Suppressor macrophage (primary cell): ENCODE measurements at places on chromosomes 13 and 19.

DNA sequence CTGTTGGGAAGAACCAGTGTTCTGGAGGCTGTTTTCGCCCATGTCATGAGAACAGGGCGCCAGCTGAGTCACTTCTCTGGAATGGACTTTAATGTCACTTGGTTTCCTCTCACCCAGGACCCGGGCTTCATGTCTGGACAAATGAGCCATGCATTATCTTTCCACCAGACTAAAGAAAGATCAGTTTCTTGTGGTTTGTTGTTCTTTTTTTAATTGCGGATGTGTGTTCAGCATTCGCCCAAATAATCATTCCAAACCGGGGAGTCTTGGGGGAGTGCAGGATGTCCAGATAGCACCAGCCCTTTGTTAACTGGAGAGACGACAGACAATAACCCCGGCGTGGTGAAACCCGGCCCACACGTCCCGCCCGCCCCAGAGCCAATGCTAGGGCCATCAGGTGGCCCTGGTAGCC is 102.5 kb downstream of the COL4A2 start:
- DNase-seq = no peak

DNA sequence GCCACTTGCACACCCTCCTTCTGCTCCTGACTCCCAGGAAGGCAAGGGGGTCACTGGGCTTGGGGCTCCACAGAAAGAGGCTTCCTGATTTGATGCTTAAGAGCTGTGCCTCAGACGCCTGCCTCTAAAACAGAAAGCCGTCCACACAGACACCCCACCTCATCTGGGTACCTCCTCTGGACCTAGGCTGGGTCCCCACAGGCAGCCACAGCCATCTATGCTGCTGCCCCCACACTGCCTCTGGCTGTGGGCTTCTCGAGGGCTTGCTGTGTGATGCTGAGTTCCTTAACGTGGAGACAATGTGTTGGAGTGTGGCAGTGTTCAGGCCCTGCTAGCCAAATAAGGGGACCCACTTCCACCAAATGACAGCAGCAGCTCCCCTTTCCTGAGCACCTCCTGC is 8.5 kb upstream of the ZSCAN22 start:
- DNase-seq = no peak

- no peak for DNase-seq
Observed at GRCh38 chr19:30781519-30781918, 409.3 kb downstream of the ZNF536 start.

GRCh38 chr19:34502582-34503411 is 21.2 kb downstream of the WTIP start:
- DNase-seq = peak; percentile 33

- peak; percentile 43 for DNase-seq
Observed at GRCh38 chr19:56139847-56140582, 1.1 kb upstream of the ZNF444 start.

DNA sequence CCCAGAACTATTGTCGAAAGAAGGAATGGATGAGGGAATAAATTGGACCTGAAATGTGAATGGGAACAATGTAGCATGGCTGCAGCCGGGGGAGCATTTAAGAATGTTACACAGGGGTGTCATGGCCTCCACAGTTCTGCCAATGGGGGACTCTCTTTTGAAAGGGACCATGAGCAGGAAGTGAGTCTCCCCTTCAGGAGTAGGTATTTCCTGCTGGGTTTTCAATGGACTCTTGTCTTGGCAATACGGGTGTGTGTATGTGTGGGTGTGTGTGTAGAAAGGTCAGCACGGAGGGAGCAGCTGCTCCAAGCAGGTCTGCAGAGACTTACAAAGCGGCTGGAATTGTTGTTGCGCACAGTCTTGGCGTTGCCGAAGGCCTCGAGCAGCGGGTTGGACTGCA is 24.4 kb downstream of the MYO1F start:
- DNase-seq = no peak

- no peak for DNase-seq
Observed at GRCh38 chr19:6822311-6822670, 49.8 kb downstream of the VAV1 start.

GRCh38 chr13:113272031-113272430 is 25.0 kb upstream of the LAMP1 start:
- DNase-seq = peak; percentile 67

DNA sequence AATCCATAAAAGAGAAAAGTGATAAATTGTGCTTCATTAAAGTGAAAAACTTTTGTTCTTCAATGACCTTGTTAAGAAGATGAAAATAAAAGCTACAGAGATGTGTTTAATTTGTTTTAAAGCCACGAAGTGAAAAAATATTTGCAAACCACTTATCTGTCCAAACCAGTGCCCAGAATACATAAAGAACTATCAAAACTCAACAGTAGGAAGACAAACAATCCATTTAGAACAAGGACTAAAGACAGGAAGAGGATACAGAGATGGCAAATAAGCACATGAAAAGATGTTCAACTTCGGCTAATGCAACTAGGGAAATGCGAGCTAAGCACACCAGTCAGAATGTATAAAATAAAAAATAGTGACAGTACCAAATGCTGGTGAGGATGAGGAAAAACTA is 15.0 kb downstream of the GJB6 start:
- DNase-seq = no peak

DNA sequence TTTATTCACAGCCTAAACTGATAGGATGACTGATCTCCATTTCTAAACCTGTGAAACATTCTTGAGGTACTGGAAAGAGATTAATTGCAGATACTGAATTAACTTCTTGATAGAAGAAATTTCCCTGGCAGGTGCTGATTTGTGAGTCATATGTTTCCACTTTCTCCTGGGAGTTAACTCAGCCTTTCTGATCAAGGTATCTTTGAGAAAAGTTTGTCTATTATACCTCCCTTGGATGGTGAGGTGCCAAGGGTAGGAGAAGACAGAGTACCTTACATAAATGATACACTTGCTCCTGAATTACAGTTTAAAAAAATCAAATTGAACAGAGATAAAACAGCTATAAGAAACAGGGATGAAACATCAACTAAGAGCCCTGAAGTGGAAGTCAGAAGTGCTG is 123.0 kb downstream of the RGCC start:
- no peak for DNase-seq

- peak; percentile 31 for DNase-seq
Observed at GRCh38 chr13:36973621-36974295, 25.4 kb downstream of the ALG5 start.

DNA sequence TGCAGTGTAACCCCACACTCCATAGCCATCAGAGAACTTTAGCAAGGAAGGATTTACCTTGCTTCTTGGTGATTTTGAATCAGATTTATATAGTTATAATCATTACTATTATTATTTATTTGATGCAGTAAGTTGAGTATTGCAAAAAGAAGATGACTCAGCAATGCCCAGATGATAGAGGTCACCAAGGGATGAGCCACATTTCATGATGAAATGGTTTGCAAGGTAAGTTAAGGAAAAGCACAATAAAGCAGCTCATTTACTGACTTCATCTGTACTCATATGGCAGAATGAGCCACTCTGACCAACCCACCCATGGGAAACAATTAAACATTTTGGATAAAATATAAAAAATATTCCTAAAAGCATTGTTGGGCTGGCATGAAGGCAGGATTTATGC is 59.1 kb downstream of the AKAP11 start:
- DNase-seq = no peak

DNA sequence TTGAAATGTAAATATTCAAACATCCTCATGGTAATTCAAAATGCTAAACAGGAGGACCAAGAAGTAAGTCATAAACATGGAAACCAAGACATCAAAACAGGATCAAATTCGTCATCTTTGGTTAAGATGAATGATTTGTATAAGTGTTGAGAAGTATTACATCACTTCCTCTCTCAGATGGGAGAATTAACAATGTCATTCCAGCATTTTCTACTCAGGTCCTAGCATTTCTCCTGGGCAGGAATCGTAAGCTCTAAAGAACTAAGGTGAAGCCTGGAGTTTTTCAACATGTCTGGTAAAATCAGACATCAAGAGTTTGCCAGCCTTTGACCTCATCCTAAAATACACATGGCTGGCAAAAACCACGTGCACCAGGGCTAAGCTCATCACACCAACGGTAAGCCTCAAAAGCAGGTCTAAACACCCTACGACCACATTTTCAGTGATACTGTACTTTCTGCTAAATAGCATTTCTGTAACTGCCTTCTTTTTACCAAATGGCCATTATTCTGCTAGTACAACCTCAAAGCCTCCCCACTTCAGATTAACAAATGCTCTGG is 24.8 kb downstream of the RANBP3 start:
- no peak for DNase-seq

DNA sequence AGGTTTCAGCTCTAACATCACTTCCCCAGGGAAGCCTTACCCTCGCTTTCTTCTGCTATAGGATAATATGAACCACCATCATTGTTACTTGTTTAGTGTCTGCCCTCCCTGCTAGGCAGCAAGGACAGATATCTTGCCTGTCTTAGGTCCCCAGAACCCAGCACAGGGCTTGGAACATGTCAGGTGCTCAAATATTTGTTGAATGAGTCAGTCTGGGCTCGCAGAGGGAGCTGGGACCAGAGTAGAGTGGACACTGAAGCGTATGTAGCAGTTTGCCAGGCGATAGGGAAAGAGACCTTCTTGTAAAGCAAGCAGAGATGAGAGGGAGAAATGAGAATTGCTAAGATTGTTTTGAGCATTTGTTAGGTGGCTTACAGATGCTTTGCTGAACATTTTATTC is 11.7 kb downstream of the BCKDHA start:
- no peak for DNase-seq

GRCh38 chr19:30900051-30900450 is 449.2 kb downstream of the TSHZ3 start:
- DNase-seq = peak; percentile 43

- DNase-seq = peak; percentile 61
Observed at GRCh38 chr13:31957772-31958171, 73.8 kb upstream of the FRY start.

- peak; percentile 85 for DNase-seq
Observed at GRCh38 chr13:30107521-30108136, 199.7 kb downstream of the KATNAL1 start.

DNA sequence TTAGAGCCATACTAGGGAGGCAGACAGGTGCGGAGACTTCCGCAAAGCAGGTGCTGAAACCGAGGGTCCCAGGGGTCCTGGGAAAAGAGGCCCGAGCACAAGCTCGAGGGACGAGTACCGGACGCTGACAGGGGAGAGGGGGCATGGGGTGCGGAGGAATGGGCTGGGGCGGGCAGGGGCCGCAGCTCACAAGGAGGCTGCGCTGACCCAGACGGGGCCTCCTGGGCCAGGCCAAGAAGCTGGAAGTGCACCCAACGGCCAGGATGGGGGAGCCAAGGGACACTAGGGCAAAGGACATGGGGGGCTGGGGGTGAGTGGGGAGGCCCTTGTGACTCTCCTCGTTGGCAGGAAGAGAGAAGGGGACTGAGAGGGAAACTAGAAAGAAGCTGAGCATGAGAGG is 1.8 kb downstream of the POLR2E start:
- no peak for DNase-seq

DNA sequence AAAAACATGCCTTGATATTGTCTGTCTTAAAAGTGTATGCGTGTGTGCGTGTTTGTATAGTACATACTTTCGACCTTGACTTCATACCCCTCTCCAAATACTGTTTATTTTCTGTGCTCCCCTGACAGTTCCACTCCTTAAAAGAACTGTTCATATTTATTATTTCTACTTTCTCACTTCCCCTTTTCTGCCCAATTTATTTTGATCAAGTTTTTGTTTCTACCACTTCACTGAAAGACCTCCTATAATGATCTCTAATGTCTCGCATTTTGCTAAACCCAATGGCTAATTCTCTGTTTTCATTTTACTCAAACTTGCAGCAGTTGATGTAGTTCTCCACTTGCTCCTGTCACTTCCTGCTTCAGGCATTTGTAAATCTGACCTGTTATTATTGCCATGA is 426.1 kb upstream of the KLF12 start:
- DNase-seq = no peak

DNA sequence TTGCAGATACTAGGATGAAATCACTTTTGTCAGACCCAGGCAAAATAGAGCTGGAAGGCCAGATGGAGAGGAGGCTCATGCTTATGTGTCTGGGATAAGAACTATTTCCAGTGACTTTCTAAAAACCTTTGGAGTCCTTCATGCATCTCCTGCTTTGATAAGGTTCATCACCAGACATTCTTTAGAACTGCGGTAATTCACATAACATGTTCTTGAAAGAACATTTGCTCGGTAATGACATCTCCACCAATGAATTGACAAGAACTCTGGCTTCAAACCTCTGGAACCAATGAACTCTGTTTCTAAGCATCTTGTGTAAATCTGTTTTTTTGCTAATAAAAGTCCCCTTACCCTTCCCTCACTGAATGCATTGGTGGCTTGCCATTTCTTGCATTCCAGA is 112.0 kb upstream of the KL start:
- no peak for DNase-seq

GRCh38 chr19:47644199-47644598 is 35.3 kb downstream of the BICRA start:
- no peak for DNase-seq

DNA sequence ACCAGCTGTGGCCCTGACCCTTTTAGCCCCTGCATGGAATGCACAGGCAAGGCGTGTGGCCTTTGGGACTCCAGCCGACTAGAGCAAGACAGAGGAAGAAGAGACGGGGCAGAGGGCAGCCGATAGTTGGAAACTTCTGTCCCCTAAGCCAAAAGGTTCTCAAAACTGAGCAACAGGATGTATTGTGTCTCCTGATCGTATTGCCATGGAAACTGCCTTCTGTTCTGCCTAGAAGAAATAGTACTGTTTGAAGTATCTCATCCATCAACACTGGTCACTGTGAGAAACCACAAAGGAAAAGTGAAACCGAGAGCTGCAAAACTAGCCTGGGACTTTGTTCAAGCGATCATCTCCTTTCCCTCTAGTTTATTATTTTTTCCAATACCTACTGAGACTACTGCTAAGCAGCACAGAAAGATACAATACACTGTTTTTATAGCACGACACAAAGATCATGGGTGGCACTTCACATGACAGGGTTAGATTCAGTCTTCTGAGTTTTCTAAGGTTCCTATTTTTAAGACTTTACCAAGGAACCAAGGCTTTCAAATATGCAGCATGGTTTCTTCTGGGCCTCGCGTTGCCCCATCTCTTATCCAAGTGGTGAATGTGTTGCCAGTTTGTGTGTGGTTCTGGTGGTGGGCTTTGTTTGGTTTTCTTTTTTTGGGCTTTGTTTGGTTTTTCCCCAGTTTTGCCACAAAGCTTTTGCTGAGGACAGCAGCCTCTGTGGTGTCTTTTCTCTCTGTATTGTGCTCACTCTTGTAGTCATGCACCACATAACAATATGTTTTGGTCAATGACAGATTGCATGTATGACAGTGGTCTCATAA is 49.3 kb upstream of the GPR183 start:
- DNase-seq = peak; percentile 58

DNA sequence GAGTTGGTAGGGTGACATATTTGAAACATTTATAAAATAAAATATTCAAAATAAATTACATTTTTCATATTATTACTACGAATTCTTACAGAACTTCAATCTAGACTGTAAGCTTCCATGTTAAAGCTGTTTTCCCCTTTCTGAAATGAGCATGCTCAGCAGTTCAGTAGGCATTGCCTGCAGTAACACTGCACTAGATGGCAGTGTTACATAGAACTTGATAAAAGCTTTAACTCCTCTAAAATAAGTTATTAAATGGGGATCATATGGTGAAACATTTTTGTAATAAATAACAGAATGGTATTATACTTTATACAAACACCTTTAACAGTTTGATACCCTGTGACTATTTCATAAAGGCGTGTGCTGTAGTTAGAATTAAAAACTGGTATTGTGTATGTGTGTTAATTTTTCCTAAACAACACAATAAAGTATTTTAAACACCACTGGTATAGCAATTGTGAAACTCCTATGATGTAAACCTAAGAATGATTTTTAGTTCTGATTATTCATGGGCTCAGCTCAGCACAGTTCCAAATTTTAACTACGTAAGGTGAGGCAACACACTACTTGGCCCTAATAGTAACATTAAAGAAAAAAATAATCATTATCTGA is 11.6 kb upstream of the GPR18 start:
- DNase-seq = peak; percentile 68

GRCh38 chr13:84137292-84137691 is 255.0 kb upstream of the SLITRK1 start:
- peak; percentile 21 for DNase-seq
